Hippocampal formation (tissue), 2 donors: ENCODE measurements at places on chromosomes 1 and 21.

- DNase-seq, result no peak
These were observed 158.4 kb downstream of the CASZ1 start for GRCh38 chr1:10637834-10638558.

DNA sequence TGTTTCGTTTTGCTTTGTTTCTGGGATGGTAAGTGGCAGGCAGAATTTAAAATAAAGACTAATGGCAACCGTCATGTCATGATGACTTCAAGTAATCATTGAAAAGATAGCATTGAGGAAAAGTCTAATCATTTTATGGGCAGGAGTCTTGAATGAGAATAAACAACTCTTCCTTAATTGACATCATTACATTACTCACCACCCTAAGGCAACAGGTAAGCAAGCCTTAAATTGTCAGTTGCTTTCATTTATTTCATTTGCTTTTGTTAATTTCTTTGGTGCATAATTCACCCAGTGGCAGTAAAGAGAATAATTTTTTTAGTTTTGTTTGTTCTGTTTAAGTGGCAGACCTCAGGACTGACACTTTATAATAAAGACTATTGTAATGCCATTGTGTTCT is 669.0 kb downstream of the RWDD3 start:
- no peak for DNase-seq

GRCh38 chr1:207659545-207660153 is 14.7 kb downstream of the CR1L start:
- DNase-seq, result no peak

DNA sequence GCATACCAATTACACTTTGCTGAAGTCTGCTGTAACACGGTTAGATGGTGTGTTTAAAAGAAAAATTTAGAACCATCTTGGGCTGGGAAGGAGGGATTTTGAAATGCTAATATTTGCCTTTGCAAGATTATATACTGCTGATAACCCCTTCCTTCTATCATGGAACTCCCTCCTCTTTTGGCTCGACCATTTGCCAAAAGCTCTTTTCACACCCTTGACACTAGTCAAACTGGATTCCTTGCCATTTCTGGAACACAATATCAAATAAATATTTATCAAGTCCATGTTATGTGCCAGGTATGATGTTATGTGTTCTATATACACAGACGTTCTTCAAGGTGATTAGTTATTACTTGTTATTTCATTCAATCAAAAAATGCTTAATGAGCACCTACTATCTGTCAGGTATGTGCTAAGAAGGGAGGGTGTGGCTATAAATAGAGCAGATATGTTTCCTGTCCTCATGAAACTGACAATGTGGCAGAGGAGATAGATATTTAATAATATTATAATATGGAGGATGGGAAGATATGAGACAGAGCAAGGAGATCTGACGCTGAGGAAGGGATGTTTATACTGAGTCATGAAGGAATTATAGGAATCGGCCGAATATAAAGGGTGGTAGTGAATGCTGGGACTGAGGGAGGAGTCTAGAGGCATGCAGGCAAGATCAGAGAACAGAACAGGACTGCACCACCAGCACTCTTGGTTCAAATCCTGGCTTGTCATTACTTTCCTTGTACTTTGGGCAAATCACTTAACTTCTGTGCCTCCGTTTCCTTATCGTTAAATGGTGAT is 16.1 kb upstream of the XPR1 start:
- DNase-seq, result no peak

DNA sequence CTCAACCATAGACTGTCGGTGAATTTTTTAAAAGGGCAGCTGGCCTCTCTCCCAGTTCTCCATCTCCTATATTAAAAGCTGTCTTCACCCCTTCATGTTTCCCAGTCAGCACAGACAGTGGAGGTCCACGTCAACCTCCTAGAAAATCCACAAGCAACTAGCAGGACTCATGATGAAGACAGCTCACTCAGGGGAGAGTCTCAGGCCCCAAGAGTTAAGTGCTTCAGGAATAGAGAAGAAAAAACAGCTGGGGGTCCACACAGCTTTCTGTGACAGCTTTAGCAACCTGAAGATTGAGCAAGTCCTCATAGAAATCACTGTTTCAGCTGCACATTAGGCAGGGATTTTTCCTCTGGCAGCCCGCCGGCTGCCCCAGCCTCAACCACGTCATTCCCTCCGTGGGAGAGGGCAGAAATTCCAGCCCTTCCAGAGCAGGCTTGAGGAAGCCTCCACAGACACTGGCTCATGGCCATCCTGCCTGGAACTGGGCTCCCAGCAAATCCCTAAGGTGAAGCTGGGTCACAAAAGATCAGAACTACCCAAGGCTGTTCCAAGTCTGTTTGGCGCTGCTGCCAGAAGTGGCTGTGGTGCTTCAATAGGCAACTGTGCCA is 15.2 kb downstream of the GPR161 start:
- DNase-seq, result no peak

DNA sequence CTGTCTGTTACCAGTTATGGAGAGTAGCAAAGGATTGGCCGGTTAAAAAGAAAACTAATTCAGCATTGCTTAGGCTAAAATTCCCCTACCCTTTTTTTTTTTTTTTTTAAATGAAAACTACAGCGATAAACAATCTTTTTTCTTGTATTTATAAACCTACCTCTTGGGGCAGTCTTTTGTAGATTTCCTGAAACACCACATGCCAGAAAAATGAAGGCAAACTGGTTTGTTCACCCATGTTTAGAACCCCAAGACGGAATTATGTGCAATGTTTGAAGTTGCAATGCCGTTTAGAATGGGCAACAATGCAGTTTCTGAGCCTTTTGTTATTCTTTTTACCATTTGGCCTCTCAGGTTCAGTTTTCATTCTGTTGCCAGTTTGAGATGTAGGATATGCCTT is 59.1 kb downstream of the PRDM2 start:
- no peak for DNase-seq
